Uterus (tissue), 4 donors: ENCODE measurements at places on chromosomes 6 and 20.
A peak's percentile ranks its signal among the peaks of the same experiment; 100 is the strongest.

GRCh38 chr6:4487538-4487937, 288.7 kb upstream of the CDYL start:
- DNase-seq: no peak
- H3K27ac ChIP-seq: no peak overlapping the region
- no peak overlapping the region for H3K4me3 ChIP-seq
- H3K4me1 ChIP-seq: no peaks in the 10 kb centered on the region
- H3K27me3 ChIP-seq: no peaks in the 10 kb centered on the region

GRCh38 chr6:12709116-12709515, 7.5 kb upstream of the PHACTR1 start:
- no peak overlapping the region for H3K4me3 ChIP-seq
- no peaks in the 10 kb centered on the region for H3K36me3 ChIP-seq
- DNase-seq: no peak
- H3K27me3 ChIP-seq: no peaks in the 10 kb centered on the region
- H3K4me1 ChIP-seq: no peaks in the 10 kb centered on the region

DNA sequence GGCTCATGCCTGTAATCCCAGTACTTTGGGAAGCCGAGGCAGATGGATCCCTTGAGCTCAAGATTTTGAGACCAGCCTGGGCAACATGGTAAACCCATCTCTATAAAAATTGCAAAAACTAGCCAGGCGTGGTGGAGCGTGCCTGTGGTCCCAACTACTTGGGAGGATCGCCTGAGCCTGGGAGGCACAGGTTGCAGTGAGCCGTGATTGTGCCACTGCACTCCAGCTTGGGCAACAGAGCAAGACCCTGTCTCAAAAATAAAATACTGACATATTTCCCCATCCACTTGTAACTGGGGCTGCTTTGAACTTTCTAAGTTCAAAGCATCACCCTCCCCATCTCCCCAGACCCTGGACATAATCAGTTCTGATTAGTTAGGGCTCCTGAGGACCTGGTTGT, 7.2 kb upstream of the MMP9 start:
- H3K27ac ChIP-seq: no peak overlapping the region
- DNase-seq: no peak

- no peaks in the 10 kb centered on the region for H3K36me3 ChIP-seq
These were observed 842 bp downstream of the SLC25A27 start for GRCh38 chr6:46653439-46654195.

- H3K27me3 ChIP-seq: no peaks in the 10 kb centered on the region
- no peak overlapping the region for H3K4me3 ChIP-seq
- H3K4me1 ChIP-seq: no peaks in the 10 kb centered on the region
- H3K36me3 ChIP-seq: no peaks in the 10 kb centered on the region
- DNase-seq: peak; percentile 75
These were observed 15.5 kb downstream of the SDCBP2 start for GRCh38 chr20:1313236-1313964.

GRCh38 chr6:165486183-165487137, 176.6 kb downstream of the PDE10A start:
- H3K36me3 ChIP-seq: no peaks in the 10 kb centered on the region
- H3K27me3 ChIP-seq: no peaks in the 10 kb centered on the region
- no peak overlapping the region for H3K4me3 ChIP-seq
- no peak overlapping the region for H3K27ac ChIP-seq

- no peaks in the 10 kb centered on the region for H3K27me3 ChIP-seq
- H3K36me3 ChIP-seq: no peaks in the 10 kb centered on the region
- H3K27ac ChIP-seq: peak within 1 kb of the TSS; percentile 73
- DNase-seq: no peak
These were observed at the start of gene ITPR3 for GRCh38 chr6:33620856-33621710. Gene ITPR3, plus strand, starts transcription at chr6:33621322. Its CDS starts 281 bp downstream, at chr6:33621603.

GRCh38 chr6:43758617-43759050, 11.4 kb upstream of the VEGFA start:
- H3K27me3 ChIP-seq: no peaks in the 10 kb centered on the region
- H3K27ac ChIP-seq: no peak overlapping the region
- no peak for DNase-seq
- H3K4me1 ChIP-seq: no peaks in the 10 kb centered on the region
- no peak overlapping the region for H3K4me3 ChIP-seq
